ENCODE measurements at places on chromosomes 16 and 17. TPM values are rescaled to one million over a fixed set of nuclear protein-coding genes. Genes with fewer than 3 reads are reported as not detected.

DNA sequence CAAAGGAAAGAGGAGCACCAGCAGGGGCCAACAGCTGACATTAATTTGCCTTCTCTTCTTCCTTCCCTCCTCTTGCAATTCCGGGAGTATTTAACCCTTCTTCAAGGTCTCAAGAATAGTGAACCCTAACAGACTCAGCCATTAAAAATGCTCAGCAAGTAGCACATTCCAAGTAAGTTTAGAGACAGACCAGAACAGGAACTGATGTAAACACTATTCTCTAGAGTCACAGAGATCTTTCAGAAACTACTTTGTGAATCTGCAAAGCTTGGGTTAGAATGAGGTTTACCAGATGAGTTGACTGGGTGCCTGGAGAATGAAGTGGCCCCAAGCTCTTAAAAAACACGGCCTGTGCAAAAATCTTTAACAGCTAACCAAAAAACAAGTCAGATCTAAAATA is 50.9 kb downstream of the TEX2 start:
- H3K27ac ChIP-seq = no peak overlapping the region
- no peaks in the 10 kb centered on the region for H3K36me3 ChIP-seq
- DNase-seq = no peak

DNA sequence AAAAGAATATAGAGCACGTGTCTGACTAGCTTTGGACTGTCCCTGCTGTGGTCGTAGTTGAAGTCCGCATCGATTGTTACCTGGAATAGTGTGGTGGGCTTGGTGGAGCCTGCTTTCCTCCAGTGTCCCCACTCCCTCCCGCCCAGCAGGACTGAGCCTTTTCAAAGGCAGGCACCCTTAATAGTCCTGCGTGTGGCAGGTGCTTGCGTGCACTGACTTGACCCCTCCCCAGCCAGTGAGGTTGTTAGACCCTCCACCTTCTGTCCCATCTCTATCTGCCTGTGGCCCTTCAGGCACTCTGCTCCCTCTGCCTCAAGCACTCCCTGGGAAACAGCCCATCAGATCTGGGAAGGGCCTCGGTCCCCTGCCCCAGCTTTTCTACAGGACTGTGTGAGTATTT is 36.6 kb downstream of the TMEM11 start:
- DNase-seq = no peak
- no peaks in the 10 kb centered on the region for H3K4me1 ChIP-seq

DNA sequence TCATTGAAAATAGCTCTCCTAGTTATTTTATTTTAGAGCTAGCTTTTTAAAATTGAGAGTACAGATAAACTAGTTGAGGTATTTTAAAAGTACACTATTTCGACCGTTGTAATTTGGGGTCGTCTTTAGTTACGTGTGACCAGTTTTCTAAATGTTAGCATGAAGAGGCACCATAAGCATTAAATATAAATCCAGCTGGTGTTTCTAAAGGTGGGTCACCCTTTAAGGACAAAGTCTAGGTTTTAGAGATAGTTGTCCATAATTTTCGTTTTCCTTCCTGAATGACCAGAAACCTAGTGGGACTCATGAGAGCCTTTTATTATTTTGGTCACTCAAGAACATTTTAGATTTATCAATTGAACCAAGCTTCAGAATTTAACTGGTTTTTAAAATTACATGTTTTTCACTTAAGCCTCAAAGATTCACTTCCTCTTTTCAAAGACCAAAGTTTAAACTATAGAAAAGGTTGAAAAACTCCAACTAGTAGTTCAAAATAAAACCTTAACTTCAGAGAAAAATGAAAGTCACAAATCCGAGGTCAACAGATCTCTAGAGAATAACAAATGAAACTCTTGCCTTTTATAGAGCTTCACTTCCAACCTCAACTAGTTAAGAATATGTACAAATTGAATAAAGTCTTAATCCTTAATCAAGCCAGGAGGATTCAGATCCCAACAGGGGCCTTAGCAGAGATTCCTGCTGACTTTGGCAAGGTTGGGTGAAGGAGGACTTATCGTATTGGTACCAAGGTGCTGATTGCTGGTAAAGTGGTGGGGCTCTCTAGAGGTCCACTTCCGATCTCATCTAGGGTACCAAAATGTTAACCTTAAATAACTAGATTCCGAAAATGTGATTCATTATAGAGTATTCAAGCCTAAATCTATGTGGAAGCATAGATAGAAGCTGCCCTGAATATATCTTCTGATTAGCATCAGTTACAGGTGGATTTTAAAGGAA is 32.5 kb downstream of the PHKB start:
- H3K4me1 ChIP-seq = no peaks in the 10 kb centered on the region
- H3K4me3 ChIP-seq = no peak overlapping the region
- H3K36me3 ChIP-seq = no peaks in the 10 kb centered on the region
- peak overlapping the region; percentile 46 for H3K27ac ChIP-seq

- H3K27ac ChIP-seq = no peak overlapping the region
- no peak for DNase-seq
- no peak overlapping the region for H3K4me3 ChIP-seq
Measured at GRCh38 chr16:8736123-8736668, 61.2 kb downstream of the TMEM186 start.

DNA sequence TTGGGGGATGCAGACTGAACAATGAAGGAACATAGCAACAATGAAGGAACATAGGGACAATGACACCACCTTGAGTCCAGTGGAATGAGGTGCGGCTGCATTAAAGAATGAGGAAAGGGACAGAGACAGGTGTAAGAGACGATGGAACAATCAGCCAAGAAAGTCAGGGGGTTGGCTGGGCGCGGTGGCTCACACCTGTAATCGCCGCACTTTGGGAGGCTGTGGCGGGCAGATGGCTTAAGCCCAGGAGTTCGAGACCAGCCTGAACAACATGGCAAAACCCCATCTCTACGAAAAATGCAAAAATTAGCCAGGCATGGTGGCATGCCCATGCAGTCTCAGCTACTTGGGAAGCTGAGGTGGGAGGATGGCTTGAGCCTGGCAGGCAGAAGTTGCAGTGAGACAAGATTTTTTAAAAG is 13.6 kb upstream of the CBFB start:
- no peak for DNase-seq
- no peak overlapping the region for H3K27ac ChIP-seq
- peaks cover 4% of the 10 kb centered on the region for H3K4me1 ChIP-seq

DNA sequence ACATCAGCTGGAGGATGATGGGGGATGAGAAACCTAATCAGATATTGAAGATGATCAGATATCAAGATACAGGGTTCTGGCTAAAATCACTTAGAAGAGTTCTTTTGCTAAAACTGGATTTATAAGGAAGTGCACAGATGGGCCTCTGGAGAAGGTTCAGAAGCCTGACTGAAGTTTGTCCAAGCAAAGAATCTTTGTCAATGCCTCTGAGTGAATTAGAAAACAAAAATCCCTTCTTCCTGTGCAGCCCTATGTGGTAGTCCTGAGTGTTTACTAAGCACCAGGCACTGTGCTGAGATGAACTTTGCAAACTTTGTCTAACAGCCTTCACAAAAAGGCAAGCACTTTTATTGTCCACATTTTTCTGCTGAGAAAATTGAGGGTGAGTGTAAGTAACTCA is 11.4 kb upstream of the CENPV start:
- no peak overlapping the region for H3K4me3 ChIP-seq
- no peaks in the 10 kb centered on the region for H3K27me3 ChIP-seq
- no peak overlapping the region for H3K27ac ChIP-seq
- H3K36me3 ChIP-seq = no peaks in the 10 kb centered on the region
- DNase-seq = no peak
- no peaks in the 10 kb centered on the region for H3K4me1 ChIP-seq

- H3K36me3 ChIP-seq = no peaks in the 10 kb centered on the region
- H3K4me3 ChIP-seq = no peak overlapping the region
- no peaks in the 10 kb centered on the region for H3K4me1 ChIP-seq
- no peaks in the 10 kb centered on the region for H3K27me3 ChIP-seq
- peak overlapping the region; percentile 53 for H3K27ac ChIP-seq
Measured at GRCh38 chr16:12078405-12079280, 102.1 kb downstream of the SNX29 start.

DNA sequence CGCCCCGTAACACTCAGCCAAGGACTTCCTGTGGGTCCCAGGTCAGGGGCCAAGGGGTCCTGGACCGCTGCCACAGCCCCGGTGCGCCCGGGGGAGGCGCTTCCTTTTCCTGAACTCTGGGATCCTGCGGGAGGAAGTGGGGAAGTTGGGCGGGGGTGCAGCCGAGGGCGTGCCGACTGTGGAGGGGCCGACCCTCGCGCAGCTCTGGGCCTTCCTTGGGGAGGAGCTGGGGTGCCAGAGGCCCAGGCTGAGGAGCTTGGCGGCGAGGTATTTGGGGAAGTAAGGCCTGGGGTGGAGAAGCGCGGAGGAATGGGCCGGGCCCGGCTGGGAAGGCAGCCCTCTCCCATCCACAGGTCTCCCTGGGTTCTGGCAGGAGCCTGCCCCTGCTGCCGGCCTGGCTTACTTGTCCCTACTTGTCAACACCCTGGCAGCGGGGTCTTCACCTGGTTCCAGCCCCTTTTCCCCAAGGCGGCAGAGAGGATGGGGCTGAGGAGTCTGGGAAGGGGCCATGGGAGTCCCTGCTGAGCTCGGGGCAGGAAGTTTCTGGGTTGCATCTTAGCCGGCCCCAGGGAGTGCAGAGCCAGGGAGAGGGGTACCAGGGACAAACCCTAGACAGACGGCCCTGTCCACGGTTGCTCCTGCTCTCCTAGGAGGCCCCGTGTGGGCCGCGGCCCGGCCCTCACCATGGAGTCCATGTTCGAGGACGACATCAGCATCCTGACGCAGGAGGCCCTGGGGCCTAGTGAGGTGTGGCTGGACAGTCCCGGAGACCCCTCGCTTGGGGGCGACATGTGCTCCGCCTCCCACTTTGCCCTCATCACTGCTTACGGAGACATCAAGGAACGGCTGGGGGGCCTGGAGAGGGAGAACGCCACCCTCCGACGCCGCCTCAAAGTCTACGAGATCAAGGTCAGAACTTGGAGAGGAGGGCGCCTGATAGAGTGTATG is 1.7 kb downstream of the TBKBP1 start:
- H3K36me3 ChIP-seq = no peaks in the 10 kb centered on the region
- no peaks in the 10 kb centered on the region for H3K27me3 ChIP-seq
- DNase-seq = no peak
- H3K4me3 ChIP-seq = peak overlapping the region; percentile 85
- peaks cover 9% of the 10 kb centered on the region for H3K4me1 ChIP-seq

DNA sequence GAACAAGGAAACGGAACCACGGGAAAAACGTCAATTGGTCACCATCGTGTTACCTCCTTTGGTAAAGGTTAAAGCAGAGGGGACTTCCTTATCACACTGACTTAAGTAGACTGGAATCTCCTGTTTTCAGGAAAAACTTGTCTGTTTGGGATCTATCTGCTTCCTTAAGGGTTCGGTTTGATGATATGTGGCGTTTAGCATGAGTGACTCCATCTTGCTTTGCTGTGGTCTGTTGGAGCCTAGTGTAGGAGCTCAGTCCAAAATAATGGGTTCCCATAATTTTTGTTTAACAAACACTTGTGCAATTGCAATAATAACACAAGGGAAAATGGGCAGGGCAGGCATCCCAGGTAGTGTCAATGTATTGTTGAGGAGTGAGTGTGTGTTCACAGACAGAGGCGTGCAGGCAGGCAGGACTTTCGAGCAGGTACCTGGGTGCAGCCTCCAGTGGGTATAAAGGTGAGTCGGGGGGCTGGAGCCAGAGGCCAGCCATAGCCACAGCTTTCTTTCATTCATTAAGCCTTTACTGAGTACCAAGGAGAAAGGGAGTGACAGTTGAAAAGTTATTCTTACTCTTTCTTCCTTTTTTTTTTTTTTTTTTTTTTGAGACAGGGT is 4.3 kb upstream of the ENGASE start:
- no peak overlapping the region for H3K4me3 ChIP-seq
- no peak for DNase-seq
- H3K4me1 ChIP-seq = peaks cover 8% of the 10 kb centered on the region
- H3K36me3 ChIP-seq = no peaks in the 10 kb centered on the region
- no peak overlapping the region for H3K27ac ChIP-seq

DNA sequence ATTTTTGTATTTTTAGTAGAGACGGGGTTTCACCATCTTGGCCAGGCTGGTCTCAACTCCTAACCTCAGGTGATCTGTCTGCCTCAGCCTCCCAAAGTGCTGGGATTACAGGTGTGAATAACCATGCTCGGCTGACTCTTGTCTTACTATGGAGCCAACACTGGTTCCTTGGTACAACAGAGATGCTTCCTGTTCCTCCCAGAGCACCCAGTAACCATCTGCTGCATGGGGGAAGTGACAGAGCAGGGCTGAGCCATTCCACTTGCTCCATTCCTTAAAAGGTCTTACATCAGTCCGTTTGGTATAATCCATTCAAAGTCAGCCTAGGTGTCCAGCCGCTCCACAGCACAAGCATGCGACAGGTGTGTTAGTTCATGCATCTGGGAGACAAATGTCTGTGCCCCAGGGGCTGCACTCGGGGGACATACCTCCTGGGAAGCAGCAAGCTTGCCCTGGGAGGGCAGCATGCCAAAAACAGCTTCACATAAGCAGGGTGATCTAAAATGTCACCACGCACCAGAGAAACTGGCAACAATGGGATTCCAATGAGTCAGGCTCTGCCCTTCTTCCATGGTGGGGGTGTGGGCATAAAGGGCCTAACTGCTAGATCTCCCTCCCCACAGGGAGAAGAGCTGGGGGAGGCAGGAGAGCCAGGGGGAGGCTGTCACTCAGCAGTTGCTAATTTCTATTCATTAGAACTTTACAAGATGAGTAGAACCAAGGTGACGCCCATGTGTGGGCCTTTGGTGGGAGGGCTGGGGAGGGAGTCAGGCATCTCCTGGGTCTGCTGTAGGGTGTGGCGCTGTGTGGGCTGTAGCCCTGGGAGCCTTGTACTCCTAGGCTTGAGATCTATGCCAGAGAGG is 35.5 kb downstream of the PIPOX start:
- H3K4me1 ChIP-seq = no peaks in the 10 kb centered on the region
- H3K4me3 ChIP-seq = no peak overlapping the region
- DNase-seq = no peak
- no peaks in the 10 kb centered on the region for H3K27me3 ChIP-seq

DNA sequence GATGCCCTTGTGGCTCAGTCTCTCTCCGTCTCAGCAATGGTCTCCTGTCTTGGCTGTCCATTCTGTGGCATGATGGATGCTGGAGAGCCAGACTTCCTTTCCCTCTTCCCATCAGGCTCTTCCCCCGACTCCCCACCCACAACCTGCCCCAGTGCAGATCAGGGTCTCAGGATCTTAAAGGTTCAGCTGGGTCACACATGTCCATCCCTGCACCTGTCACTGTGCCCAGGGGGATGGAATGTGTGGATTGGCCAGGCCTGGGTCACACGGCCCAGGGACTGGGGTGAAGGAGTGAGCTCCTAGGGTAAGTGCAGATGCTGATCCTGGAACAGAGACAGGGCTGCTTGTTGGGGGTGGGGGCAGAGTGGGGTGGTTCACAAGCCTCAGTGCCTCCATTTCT is 23.0 kb downstream of the ADGRG5 start:
- no peaks in the 10 kb centered on the region for H3K36me3 ChIP-seq
- no peak for DNase-seq
- no peak overlapping the region for H3K4me3 ChIP-seq
- no peak overlapping the region for H3K27ac ChIP-seq
- H3K4me1 ChIP-seq = no peaks in the 10 kb centered on the region
- H3K27me3 ChIP-seq = no peaks in the 10 kb centered on the region

GRCh38 chr17:35907691-35908090 is 22.9 kb downstream of the RDM1 start:
- no peak for DNase-seq
- no peaks in the 10 kb centered on the region for H3K27me3 ChIP-seq
- no peak overlapping the region for H3K27ac ChIP-seq

GRCh38 chr17:73256220-73256619 is 5.5 kb downstream of the CPSF4L start:
- H3K36me3 ChIP-seq = no peaks in the 10 kb centered on the region
- no peaks in the 10 kb centered on the region for H3K4me1 ChIP-seq
- no peaks in the 10 kb centered on the region for H3K27me3 ChIP-seq
- no peak for DNase-seq

The BICDL2 gene
- total RNA-seq = 56.6 TPM

The RAB26 gene
- 18.2 TPM for total RNA-seq

The FMNL1 gene
- total RNA-seq = 6.8 TPM

All from colonic mucosa (tissue), 4 donors.